ENCODE measurements at places on chromosomes 11 and 22.

DNA sequence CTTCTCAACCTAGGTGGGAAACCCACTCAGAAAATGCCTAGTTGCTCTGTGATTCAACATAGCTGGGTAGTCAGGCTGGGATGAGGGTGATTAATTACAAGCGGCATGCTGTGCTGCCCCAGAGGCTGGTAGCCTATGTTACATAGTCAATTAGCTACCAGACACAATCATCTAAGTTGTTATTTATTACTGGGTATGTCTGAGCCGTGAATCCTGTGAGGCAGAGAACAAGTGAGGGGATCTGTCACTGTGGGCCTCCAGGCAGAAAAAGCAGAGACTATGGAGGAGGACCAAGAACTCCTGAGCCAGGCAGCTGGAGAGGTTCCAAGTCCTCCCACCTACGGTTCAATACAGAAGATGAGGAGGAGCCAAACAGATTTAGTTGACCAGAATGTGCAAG is 186.6 kb upstream of the BDNF start:
- DNase-seq: no peak

GRCh38 chr11:118002010-118002540 is 15.9 kb downstream of the IL10RA start:
- DNase-seq: no peak

- no peak for DNase-seq
These were observed 55.7 kb downstream of the NRXN2 start for GRCh38 chr11:64667154-64667745.

DNA sequence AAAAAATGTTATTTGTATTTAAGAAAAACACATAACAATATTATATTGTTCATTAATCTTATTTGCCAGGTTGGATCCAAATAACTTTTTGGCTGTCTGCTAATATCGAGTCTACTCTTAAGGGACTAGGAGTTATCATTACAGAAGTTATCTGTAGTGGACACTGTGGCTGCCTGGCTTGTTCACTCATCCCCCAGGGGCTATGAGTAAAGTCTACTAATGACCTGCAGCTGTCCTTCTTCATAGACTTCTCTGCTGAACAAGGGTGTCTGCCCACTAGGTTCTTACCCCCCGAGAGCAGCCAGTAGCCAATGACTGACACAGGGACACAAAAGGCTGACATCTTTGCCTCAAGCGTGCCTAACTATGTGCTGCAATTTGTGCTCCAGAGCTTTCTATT is 69.7 kb downstream of the APIP start:
- DNase-seq: no peak

DNA sequence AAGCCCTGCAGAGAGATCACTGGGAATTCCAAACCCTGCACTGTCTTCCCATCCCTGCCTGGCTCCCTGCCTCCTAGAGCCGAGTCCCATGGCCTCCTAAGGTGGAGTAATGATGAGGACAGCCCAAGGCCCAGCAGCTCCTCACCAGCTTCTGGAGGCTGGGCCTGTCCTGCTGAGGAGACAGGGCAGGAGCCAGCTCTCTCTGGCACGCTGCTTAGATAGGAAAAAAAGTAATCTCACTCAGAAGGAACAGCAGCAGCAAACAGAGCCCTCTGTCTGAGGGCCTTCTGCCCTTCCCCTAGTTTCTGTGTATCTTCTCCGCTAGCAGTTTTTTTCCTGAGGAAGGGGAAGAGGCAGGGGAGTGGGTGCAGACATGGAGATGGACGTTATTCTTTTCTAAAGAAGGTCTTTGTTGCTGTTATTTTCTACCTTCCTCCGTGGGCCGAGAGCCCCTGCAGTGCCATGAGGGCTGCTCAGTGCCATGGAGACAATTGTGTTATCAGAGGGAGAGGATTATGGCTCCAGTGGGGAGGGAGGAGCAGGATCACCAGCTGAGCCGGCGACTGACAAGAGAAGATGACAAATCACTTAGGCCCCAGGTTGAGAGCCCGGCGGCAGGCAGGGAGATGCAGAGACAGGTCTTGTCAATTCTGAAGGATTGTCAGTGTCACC is 315.3 kb downstream of the BUD13 start:
- no peak for DNase-seq

DNA sequence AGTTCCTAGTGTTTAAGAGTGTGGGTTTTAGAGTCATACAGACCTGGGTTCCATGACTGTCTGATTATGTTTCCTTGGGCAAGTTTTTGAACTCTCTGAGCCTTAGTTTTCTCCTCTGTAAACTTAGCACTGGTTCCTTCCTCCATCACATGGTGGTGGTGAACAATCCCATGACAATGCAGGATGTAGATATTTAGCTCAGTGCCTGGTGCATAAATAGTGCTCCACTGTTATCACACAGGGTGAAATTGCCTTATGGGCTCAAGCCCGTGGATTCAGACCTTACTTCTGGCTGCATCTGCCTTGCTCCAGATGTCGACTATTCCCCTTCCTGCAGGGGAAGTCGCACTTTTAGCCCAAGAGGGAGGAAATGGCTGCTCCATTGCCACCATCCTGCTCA is 62.7 kb downstream of the LDLRAD3 start:
- DNase-seq: no peak

DNA sequence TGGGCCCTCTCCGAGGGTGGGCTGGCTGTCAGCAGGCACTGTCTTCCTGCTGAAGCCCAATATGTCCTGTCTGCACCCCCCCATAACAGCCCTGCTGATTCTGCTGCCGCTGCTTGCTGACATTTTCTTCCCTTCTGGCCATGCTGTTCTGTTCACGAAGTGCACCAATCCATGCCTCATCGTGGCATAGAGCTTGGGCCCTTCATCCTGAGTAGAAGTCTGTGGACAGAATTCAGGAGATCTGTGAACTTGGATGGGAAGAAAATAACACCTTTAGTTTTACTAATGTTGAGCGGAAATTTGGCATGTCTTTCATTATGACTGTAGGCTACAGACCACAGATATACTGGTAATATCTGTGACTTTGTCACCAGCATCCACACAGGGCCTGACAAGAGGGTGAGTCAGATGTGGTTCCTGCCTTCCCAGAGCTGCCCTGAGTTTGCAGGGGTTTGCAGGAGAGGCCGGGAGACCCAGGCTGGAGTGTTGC is 14.1 kb upstream of the KIAA0930 start:
- DNase-seq: no peak
